GM03348 (cell line): ENCODE measurements at places on chromosomes 6 and 20.
A peak's percentile ranks its signal among the peaks of the same experiment; 100 is the strongest.

- peak; percentile 25 for DNase-seq
Measured at GRCh38 chr6:118787724-118788423, 106.1 kb upstream of the ASF1A start.

DNA sequence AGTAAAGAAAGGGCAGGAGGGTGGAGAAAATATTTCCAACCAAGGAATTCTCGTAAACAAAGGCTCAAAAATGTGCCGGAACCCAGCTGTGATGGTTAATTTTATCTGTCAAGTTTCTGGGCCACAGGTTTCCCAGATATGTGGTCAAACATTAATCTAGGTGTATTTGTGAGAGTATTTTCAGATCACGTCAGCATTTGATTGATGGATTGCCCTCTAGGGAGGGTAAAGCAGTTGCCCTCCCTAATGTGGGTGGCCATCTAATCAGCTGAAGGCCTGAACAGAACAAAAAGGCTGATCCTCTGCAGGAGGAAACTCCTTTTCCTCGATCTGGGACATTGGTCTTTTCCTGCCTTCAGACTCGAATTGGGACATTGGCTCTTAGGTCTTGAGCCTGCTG, 298.7 kb upstream of the TCF21 start:
- no peak for DNase-seq

DNA sequence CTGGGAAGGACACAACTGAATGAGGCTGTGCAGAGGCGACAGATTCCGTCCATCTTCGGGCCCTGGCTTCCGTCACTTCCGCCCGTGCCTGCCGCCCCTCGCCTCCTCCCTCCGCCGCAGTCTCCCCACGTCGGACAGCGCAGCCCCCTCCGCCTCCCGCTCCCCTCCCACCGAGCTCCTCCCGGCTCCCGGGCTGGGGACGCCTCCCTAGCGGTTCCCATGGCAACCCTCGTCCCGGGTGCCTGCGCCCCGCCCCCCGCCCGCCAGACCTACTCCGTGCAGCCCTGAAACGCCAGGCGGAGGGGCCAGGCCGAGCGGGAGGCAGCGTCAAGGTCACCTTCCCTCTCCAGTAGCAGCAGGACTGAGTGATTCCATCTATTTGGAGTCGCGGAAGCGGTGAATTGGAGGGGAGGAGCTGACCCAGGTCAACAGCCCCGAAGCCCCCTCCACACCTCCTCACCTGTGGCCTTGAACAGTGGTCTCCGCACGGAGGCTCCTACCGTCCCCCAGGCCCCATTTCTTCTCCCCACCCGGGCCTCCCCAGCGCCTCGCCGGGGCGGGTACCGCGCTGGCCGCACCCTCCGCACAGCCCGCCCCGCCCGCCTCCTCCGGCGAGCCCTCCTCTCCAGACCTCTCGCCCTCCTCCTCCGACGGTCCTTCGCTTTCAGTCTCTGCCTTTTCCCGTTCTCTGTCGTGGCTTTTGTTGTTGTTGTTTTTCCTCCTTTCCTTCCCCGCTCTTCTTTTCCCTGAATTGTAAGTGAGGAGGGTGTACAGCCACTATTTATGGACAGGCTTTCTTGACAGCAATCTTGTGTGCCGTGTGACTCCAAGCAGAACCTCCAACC, 951 bp downstream of the NRSN2 start:
- DNase-seq: peak; percentile 100

DNA sequence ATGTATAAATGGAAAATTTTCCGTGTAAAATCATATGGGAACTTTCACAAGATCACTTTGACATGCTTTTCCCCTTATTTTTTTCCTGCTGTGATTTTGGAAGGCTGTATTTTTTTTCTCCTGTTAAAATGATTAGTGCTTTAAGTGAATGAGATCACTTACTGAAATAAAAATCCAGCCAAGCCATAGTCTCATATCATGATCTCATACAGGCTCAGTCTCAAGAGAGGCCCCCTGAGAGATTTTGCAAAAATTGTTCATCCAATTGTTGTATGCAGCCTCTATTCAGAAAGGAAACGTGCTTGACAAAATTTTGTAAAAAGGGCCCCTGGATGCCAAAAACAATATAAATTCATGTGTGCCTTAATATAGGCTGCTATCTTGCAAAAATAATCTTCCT, 528.2 kb downstream of the HDGFL1 start:
- no peak for DNase-seq

DNA sequence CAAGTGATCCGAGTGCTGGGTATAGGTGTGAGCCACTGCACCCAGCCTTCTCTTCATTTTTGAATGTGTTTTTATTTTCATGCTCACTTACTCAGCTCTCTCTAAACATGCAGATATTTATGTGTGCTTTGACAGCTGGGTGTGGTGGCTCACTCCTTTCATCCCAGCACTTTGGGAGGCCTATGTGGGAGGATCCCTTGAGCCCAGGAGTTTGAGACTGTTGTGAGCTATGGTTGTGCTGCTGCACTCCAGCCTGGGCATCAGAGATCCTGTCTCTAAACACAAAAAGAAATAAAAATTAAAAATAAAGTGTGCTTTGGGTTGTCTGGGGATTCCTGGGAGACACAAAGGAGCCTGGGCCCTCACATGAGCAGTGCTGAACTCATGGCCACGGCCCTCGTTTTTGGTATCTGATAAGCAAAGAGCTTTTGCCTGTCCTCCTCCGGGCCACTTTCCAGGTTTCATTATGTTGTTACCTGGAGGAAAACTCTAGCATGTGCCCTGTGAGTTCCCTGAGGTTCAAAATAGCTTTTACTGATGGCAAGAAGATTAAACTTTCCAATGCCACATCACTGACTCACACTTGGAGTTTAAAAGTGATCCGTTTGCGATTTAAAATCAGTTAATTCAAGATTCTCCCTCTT, 78.5 kb downstream of the CD164 start:
- DNase-seq: no peak

- no peak for DNase-seq
Measured at GRCh38 chr6:150673720-150674346, 74.1 kb downstream of the PLEKHG1 start.

- DNase-seq: no peak
Measured at GRCh38 chr6:78489874-78490273, 377.5 kb upstream of the IRAK1BP1 start.

DNA sequence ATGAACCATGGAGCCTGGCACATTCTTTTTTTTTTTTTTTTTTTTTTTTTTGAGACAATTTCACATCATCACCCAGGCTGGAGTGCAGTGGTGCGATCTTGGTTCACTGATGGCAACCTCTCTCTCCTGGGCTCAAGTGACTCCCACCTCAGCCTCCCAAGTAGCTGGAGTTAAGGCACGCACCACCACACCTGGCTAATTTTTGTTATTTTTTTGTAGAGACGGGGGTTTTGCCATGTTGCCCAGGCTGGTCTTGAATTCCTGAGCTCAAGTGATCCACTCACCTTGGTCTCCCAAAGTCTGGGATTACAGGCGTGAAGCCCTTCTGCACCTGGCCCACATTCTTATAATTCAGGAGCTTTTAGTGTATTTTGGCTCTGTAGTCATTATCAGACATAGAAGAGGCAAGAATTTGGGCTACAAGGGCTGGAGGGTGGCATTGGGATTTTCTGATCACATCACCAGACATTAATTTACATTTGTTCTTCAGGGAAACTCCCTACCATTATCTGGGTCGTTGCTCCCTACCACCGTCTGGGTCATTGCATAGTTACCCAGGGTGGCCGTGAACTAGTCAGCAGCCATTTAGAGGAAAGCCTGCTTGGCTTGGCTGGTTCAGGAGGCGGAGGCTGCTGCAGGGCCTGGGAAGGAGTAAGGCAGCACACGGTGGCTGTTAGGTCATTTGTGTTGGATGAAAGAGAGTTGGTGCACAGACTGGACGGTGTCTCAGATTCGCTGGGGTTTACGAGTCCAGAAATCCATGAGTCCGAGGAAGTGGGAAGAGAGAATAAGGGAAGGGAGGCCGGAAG, 17.6 kb downstream of the ARID1B start:
- no peak for DNase-seq

DNA sequence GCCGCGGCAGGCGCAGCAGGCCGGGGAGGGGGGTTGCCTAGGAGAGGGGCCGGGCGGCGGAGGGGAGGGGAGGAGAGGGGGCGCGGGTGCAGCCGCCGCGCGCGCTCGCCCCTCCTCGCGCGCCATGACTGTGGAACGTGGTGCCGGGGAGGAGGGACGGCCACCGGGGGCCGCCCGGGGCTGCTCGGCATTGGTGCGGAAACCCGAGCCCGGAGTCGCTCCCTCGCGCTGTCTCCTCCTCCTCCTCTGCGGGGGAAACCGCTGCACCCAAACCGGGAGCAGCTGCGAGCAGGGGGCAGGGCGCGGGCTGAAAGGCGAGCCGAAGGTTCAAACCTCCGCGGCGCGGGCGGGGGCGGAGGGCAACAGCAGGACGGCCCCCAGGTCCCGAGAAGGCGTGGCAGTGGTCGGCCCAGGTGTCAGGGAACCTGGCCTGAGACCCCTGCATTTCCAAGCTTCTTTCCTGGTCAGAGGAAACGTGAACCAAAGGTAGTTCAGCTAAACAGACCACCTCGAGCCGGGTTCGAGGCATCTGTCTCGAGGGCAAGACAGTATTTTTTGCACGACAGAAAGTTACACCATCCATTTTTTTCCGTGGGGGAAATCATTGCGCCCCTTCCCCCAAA, 1.4 kb upstream of the TRERF1 start:
- DNase-seq: peak; percentile 97

- no peak for DNase-seq
Measured at GRCh38 chr6:125415913-125416312, 114.1 kb upstream of the HDDC2 start.

GRCh38 chr6:131741688-131742393, 31.0 kb upstream of the CTAGE9 start:
- DNase-seq: no peak

DNA sequence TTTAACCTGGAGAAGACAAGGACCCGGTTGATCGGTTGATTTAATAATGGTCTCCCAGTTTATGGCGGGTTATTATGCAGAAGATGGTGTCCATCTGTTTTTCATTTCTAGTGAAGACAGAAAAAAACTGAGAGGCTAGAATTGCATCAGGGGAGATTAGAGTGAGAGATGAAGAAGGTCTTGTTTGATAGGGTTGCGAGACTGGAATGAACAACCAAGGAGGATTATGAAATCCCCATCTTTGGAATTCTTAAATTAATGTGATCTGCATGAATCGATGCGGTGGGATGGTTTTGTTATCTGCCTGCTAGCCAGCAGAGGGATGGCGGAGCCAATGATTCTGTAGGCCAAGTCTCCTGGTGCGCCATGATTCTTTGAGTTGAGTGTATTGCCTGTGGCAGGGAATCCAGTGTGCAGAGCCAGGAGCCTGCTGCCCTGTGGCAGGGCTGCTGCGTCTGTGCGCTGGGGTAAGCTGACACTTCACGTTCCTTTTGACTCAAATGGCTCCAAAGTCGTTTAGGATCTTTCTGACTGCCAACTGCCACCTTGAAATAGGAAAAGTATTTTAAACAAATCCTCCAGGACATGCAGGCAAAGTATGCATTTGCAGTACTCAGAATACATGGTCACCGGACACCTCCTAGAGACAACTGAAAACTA, 200.1 kb downstream of the CLIC5 start:
- DNase-seq: no peak

DNA sequence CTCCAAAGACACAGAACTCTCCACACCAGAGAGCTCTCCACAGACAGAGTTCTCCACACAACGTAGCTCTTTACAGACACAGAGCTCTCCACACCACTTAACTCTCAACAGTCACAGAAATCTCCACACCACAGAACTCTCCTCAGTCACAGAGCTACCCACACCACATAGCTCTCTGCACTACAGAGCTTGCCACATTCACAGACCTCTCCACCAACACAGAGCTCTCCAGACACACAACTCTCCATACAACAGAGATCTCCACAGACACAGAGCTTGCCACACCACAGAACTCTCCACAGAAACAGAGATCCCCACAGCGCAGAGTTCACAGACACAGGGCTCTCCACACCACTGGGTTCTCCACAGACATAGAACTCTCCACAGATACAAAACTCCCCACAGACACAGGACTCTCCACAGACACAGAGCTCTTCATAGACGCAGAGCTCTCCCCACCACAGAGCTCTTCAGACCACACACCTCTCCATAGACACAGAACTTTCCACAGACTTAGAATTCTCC, 52.5 kb downstream of the ERMARD start:
- no peak for DNase-seq

- no peak for DNase-seq
Measured at GRCh38 chr20:46999801-47000465, 105.3 kb downstream of the EYA2 start.

DNA sequence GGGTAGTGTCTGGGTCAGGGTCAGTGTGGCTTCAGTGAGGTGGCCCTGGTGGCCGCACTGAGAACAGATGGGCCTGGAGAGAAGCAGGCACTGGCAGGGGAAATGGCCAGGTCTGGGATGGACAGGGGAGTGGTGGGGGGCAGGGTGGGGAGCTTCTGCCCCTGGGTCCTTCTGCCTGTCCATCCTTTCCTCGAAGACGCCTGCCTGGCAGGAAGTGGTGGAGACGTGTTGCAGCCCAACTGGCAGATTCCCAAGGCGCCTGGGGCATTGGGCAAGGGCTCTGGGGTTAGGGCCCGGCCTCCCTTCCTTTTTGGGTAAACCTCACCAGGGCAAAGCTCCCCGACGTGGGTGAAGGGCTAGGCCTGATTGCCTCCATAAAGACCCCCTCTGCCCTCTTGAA, 10.4 kb downstream of the SRC start:
- peak; percentile 75 for DNase-seq

- DNase-seq: peak; percentile 90
Measured at GRCh38 chr20:19735446-19735845, 22.6 kb upstream of the RIN2 start.

- DNase-seq: no peak
Measured at GRCh38 chr6:155628306-155628705, 172.7 kb upstream of the NOX3 start.
